ENCODE measurements at places on chromosomes 13 and 19. TPM values are rescaled to one million over a fixed set of nuclear protein-coding genes. Genes with fewer than 3 reads are reported as not detected.

The ELANE gene
- total RNA-seq = not detected

- no peak for DNase-seq
These were observed 33.6 kb upstream of the EDNRB start for GRCh38 chr13:77952276-77952675.

DNA sequence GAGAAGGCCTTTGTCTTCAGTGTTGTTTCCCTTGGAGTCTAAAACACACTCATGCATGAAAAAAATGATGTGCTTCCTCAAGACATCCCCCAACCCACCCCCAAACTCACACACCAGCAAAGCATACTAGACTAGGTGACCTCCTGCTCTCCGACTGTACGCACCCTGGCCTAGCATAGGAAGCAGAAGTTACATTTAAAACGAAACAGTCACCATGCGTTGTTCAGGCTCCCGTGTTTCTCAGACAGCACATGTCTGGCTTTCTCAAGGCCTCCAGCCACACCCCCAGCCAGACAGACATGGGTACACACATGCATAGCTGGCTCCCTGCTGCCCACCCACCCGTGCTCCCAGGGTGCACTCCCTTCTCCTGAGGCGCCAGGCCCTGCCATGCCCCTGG, 28.7 kb upstream of the C1QTNF9 start:
- DNase-seq = no peak

- DNase-seq = no peak
These were observed 76.5 kb upstream of the FRY start for GRCh38 chr13:31955101-31955500.

DNA sequence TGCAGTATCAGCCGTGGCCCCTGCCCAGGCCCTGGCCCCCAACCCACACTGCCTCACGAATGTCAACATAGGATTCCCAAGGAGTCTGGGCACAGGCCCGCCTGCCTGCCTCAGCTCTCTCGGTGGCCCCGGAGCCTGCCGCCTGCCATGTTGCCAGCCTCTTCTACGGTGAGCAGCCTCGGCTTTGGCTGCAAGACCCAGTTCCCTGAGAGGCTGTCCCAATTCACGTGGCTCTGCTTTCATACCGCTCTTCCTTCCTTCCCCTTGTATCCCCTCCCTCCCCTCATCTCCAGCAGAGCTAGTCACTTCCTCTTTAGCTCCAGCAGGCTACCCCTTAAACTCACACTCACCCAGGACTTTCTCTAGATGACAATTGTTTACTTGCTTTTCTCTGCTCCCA, 42.7 kb downstream of the SERP2 start:
- DNase-seq = no peak

- no peak for DNase-seq
These were observed 16.8 kb downstream of the CLEC4M start for GRCh38 chr19:7779631-7780486.

- no peak for DNase-seq
These were observed 3.0 kb upstream of the CEACAM1 start for GRCh38 chr19:42531313-42531712.

DNA sequence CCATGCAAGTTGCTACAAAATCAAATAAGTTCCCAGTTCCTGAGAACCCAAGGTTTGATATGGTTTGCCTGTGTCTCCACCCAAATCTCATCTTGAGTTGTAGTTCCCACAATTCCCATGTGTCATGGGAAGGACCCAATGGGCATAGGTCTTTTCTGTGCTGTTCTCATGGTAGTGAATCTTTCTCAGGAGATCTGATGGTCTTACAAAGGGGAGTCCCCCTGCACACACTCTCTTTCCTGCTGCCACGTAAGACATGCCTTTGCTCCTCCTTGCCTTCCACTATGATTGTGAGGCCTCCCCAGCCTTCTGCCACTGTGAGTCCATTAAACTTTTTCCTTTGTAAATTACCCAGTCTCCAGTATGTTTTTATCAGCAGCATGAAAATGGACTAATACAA, 28.5 kb upstream of the TSHZ3 start:
- no peak for DNase-seq

DNA sequence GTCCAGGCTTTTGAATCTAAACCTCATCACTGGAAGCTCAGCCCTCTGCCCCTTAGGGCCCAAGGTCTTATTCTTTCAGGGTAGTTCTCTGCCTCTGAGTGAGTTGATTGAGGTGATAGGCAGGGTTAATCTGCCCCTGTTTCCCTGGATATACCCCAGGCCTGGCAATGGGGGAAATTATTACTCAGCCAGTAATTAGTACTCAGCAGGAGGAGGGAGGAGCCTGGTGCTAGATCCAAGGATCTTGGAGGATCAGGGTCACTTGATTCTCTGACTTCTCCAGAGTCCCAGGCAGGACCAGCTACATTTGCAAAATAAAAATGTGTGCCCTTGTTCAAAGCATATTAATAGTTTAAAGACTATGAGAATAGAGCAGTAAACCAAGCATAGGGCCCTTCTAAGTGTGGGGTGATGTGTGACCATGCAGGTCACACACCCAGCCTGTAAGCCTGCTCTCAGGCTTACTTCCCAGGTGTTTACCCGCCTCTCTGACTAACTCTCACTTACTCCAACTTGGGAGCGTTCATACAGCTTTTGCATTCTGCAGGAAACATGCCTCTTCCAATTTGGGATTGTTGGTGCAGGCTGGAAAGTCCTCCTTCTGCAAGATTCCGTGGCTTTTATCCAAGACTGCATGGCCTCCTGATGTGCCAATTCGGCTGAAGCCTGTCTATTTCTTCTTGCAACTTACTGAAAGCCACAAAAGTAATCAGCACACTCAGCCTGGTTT, 7.9 kb upstream of the STK24 start:
- no peak for DNase-seq

- DNase-seq = peak; percentile 45
These were observed 7.9 kb downstream of the INTS6 start for GRCh38 chr13:51444922-51445321.

DNA sequence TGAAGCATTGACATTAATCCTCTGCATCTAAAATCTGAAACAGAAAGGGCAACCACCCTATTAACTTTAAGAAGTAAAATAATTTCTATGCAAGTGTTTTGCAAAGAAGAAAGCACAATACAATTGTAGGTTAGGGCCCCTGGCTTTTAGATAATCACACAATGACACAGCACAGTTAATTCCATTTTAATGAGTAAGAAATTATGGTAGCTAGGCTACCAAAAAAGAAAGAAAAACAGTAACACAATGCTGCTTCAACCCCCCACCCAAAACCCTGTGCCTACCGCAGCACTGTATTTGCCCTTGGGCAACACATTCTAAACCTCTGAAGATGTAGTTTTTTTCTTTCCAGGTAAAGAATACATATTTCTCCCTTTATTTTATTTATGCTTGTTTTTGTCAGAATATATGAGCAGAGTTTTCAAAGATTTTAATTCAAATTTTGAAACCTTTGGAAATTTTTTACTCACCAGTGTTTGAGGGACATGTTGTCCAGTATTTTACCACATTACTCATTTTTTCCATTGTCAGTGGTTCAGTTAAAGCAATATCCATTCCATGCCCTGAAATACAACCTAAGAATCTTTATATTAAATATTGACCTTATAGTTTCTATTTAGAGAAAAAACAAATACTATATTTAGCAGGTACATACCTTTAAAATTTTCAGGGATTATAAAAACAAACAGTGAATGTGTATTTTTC, 21.1 kb downstream of the SOHLH2 start:
- DNase-seq = no peak

DNA sequence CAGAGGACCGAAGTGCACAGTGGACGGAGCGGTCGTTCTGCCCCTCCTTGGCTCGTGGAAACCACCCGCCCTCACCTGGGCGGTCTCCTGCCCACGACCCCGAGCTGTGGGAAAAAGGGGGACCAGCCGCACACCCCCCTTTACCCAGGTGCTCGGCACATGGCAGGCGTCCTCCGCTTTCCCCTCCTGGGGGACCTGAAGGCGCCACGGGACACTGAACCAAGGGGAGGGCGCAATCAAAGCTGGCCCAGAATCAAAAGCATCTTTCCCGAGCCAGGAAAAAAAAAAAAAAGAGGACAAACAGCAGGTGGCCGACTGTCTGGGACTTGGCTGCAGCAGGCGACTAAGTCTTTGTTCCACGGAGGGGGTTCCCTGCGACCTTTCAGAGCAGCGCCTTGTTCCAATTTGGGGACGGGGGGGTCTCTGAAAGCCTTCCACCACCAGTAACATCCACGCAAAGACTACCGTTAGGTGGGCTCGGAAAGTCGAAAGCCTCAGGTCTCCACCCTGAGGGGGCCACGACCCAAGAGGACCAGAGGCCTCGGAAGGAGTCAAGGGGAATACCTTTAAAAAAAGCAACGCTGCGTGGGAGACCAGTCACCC, 1.1 kb downstream of the MBD3 start:
- DNase-seq = no peak
